ENCODE measurements at places on chromosomes 1 and 21. TPM values are rescaled to one million over a fixed set of nuclear protein-coding genes. Genes with fewer than 3 reads are reported as not detected.
A peak's percentile ranks its signal among the peaks of the same experiment; 100 is the strongest.

GRCh38 chr1:228101994-228102790 is 933 bp downstream of the C1orf35 start:
- H3K27me3 ChIP-seq = peaks cover 1% of the 10 kb centered on the region
- peak overlapping the region; percentile 74 for H3K4me3 ChIP-seq
- peak overlapping the region; percentile 95 for H3K27ac ChIP-seq
- peaks cover 34% of the 10 kb centered on the region for H3K4me1 ChIP-seq
- no peaks in the 10 kb centered on the region for H3K36me3 ChIP-seq

DNA sequence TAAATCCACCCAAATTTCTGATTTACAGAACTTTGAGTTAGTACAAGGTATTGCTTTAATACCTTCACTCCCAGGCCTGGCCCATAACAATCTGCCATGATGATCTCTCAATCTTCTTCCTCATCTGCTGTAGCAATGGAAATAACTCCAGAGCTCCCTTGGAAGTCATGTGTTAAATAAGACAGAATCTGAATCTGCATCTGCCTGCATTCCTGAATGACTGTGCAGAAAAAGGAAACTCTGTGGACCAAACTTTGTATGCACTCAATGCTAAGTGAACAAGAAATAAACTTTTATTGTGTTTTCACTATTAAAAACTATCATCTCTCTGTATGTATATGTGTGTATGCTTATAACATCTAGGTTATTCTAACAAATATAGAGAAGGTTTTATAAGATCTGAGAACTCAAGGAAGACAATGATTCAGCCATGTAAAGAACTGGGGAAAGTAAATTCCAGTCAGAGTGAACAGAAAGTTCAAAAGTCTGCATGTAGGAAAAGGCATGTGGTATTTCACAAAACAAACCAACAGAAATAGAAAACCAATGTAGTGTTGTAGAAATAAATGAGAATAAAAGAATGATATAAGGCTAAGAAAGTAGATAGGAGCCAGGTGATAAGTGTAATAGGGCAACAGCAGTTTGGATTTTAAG is 390.2 kb downstream of the USH2A start:
- no peak for DNase-seq
- H3K27ac ChIP-seq = no peak overlapping the region

DNA sequence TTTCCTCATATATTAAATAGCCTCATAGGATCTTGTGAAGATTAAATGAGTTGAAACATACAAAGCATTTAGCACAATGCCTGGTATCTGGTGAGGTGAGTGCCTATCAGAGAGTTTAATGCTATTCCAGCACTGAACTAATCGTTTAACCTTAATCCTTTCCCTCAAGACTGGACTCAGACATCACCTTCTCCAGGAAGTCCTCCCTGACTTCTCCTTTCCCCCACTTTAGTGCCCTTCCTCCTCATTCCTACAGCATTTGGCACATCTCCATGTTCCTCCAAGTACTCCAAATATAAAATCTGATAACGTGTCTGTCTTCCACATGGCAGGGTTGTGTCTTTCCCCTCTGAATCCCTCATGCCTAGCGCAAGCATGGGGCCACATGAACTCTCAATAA is 59.8 kb downstream of the ZSCAN20 start:
- no peak overlapping the region for H3K4me3 ChIP-seq
- H3K4me1 ChIP-seq = no peaks in the 10 kb centered on the region
- no peak for DNase-seq
- no peaks in the 10 kb centered on the region for H3K36me3 ChIP-seq
- H3K27me3 ChIP-seq = peaks cover 38% of the 10 kb centered on the region

DNA sequence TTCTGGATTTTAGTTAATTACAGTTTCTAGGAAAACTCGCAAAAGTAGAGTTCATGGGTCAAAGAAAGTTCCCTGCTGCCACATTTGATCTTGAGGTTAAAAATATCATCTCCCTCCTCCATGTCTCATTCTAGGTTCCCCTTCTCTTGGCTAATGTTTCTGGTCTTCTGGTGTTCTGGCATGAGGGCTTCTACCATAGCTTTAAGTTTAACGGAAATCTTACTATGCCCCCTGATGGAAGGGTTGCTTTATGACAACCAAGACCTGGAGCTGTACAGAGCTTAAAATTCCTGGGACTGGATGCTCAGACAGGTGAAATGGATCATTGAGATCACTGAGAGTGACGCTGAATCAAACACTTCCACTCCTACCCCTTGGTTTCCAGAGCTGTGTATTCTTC is 1881.7 kb downstream of the MRPL39 start:
- no peak for DNase-seq
- H3K27ac ChIP-seq = no peak overlapping the region
- no peak overlapping the region for H3K4me3 ChIP-seq
- H3K36me3 ChIP-seq = no peaks in the 10 kb centered on the region
- peaks cover 3% of the 10 kb centered on the region for H3K27me3 ChIP-seq

- no peaks in the 10 kb centered on the region for H3K4me1 ChIP-seq
- peaks cover 9% of the 10 kb centered on the region for H3K27me3 ChIP-seq
- DNase-seq = no peak
- H3K36me3 ChIP-seq = no peaks in the 10 kb centered on the region
- H3K27ac ChIP-seq = no peak overlapping the region
These were observed 1.4 kb downstream of the MEX3A start for GRCh38 chr1:156080863-156081179.

GRCh38 chr1:159076438-159077119 is at the start of gene AIM2:
TSS of gene AIM2 (minus strand) at chr1:159076766. CDS start at chr1:159073499, 3,267 bp downstream.
- no peak within 1 kb of the TSS for H3K4me3 ChIP-seq
- H3K4me1 ChIP-seq = no peaks in the 10 kb centered on the region
- H3K36me3 ChIP-seq = no peaks in the 10 kb centered on the region
- no peak within 1 kb of the TSS for H3K27ac ChIP-seq
- DNase-seq = peak; percentile 61

- no peak overlapping the region for H3K4me3 ChIP-seq
- H3K27me3 ChIP-seq = peaks cover 17% of the 10 kb centered on the region
- no peak for DNase-seq
- H3K4me1 ChIP-seq = no peaks in the 10 kb centered on the region
These were observed 46.7 kb downstream of the TRABD2B start for GRCh38 chr1:47950471-47950870.

DNA sequence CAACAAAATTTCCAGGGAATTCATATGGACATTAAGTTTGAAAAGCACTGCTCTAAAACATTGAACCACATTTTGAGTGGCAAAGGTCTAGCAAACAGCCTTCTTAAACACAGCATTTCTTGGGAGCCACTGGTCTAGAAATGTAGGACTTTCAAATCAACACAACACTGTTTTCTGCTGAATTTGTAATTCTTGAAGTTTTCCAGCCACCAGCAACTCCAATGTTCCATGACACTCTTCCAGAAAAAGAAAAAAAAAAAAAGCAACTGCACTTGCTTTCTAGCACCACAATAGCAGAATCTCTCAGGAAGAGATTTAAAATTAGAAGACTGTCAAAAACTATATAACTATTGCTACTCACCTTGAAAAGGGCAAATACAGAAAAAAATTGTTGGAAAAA is 4.5 kb downstream of the SYDE2 start:
- peaks cover 6% of the 10 kb centered on the region for H3K4me1 ChIP-seq
- no peak for DNase-seq
- H3K36me3 ChIP-seq = peaks cover 2% of the 10 kb centered on the region
- no peak overlapping the region for H3K27ac ChIP-seq

DNA sequence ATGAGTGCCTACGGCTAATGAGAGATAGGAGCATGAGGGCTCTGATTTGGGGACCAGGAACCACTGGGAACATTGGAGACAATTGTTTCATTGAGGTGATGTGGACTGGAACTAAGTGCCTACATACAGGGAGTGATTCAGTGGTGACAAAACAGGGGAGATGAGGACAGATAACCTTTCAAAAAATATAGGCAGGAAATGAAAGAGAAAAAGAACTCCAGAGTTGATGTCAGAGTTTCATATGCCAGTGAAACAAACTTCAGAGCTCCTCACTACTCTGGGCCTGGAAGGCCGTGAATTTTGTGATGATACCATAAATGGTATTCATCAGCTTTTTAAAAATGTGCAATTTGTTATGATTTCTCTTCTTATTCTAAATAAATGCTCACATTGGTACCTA is 39.3 kb downstream of the FASLG start:
- H3K4me3 ChIP-seq = peak overlapping the region; percentile 65
- H3K36me3 ChIP-seq = no peaks in the 10 kb centered on the region

- H3K27me3 ChIP-seq = peaks cover 19% of the 10 kb centered on the region
- H3K4me3 ChIP-seq = no peak overlapping the region
- DNase-seq = no peak
- H3K36me3 ChIP-seq = no peaks in the 10 kb centered on the region
These were observed 7.4 kb downstream of the CFAP74 start for GRCh38 chr1:1996207-1996651.

GRCh38 chr1:209863766-209864485 is 36.2 kb downstream of the UTP25 start:
- H3K27ac ChIP-seq = no peak overlapping the region
- H3K4me1 ChIP-seq = no peaks in the 10 kb centered on the region
- no peaks in the 10 kb centered on the region for H3K36me3 ChIP-seq
- H3K4me3 ChIP-seq = no peak overlapping the region
- H3K27me3 ChIP-seq = peaks cover 41% of the 10 kb centered on the region

CDCA8 gene
- total RNA-seq = 1.4 TPM

LHX8 gene
- not detected for total RNA-seq

NPR1 gene
- total RNA-seq = not detected

STUM gene
- 0.65 TPM for total RNA-seq

TUT4 gene
- 171 TPM for total RNA-seq

FLVCR1 gene
- total RNA-seq = 15.0 TPM

ARHGAP30 gene
- total RNA-seq = 220 TPM

CSMD2 gene
- not detected for total RNA-seq

All from naive thymus-derived CD8-positive, alpha-beta T cell (primary cell).